DMS153 (cell line): ENCODE measurements at places on chromosomes 16 and 17.

DNA sequence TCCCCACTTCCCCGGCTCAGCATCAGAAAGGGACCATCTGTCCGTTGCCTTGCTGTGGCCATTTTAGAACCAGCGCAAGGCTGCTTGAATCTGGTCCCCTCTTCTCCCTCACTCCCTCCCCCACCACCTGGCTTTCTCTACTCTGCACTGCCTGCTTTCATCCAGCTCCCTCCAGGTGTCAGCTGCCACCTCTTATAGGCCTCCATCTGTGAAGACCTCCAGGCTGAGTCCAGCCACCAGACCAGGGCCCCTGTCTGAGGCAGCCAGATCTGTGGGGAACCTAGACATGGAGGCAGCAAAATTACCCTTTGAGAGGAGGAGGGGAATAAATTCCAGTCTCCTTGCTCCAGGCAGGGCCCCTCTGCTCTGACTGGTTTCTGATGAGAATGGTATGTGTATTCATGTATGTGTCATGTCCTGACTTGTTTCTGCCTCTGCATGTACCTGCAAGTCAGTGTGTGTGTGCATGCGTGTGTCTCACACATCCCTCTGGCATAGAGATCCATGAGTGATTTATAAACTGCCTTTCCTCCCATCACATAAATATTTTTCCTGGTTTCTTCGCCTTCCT, 21.1 kb downstream of the MINK1 start:
- peak; percentile 40 for DNase-seq

DNA sequence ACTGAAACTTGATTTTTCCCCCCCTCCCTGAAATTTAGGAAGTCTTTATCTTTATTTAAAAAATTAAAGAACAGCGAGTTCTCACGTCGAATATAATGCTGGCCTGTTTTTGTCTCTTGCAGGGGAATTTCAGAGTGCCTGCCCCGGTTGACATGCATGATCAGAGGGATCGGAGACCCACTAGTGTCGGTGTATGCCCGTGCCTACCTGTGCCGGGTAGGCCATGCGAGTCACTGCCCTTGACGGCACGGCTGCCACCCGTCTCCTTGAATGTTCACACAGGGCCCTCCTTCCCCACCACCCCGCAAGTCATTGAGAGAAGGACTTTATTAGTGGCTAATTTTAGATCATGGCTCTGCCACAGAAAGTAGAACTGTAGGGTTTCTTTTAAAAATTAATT, 54.7 kb downstream of the VPS35L start:
- no peak for DNase-seq

- no peak for DNase-seq
Observed at GRCh38 chr16:87322833-87323726, 5.9 kb upstream of the C16orf95 start.

DNA sequence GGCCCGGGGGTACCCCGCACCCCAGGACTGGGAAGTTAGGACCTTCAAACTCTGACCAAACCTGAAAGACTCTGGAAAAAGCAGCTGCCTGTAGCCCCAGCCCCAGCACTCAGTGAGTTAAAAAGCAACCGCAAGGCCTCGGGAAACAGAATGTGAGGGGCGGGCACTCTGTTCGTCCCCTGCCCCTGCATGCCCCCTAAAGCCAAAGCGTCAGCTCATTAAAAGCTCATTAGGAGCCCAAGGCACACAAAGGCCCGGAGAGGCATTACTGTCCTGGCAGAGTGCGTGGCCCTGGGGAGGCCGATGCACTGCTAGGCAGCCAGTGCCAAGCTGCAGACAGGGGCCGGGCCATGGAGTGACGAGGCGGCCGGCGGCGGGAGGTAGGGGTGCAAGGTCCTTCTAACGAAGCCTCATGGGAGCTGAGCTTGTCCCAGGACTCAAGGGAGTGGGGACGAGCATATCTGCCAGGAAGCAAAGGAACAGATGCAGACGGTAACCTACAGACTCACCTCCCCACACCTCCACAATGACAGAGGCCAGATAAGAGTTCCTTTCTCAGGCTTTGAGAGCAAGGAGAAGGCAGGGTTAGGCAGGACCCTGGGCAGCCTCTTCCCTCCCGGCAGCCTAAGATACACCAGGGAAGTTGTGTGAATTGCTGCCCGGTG, 116.8 kb downstream of the ENGASE start:
- no peak for DNase-seq

GRCh38 chr16:29857133-29857760, 5.8 kb downstream of the CDIPT start:
- DNase-seq, result no peak

DNA sequence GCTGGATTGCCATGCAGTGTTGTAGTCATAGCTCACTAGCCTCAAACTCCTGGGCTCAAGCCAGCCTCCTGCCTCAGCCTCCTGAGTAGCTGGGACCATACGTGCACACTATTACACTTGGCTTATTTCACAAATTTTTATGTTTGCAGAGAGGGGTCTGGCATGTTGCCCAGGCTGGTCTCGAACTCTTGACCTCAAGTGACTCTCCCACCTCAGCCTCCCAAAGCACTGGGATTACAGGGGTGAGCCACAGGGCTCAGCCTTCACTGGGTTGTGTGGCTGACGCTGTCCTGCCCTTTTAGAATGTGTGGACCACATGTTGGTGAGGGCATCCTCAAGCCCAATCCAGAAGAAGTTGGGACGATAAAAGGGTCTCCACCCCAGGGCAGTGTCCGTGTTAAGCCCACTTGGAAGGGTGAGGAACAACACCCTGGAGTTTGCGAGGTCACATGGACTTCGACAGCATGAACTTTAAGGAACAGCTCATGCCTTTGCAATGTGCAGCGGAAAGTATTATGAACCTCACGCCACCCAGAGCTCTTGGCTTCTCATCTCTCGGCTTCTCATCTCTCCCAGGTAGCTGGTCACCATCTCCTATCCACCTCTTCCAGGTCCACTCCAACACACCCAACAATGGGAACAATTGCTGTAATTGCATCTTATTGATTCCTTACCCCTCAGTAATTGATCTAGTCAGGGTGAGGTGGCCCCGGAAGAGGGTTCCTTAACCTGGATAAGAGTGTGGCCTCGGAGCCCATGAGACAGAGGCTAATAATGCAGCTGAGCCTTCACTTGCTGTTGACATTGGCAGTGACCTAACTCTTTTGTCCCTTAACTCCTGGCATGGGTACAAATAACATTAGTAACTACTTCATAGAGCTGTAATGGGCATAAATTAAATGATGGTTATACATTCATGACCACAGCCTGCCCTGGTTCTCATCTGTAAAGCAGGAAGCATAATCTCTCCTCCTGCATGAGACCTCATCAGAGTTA, 6.7 kb downstream of the FOXL1 start:
- DNase-seq, result peak; percentile 49

DNA sequence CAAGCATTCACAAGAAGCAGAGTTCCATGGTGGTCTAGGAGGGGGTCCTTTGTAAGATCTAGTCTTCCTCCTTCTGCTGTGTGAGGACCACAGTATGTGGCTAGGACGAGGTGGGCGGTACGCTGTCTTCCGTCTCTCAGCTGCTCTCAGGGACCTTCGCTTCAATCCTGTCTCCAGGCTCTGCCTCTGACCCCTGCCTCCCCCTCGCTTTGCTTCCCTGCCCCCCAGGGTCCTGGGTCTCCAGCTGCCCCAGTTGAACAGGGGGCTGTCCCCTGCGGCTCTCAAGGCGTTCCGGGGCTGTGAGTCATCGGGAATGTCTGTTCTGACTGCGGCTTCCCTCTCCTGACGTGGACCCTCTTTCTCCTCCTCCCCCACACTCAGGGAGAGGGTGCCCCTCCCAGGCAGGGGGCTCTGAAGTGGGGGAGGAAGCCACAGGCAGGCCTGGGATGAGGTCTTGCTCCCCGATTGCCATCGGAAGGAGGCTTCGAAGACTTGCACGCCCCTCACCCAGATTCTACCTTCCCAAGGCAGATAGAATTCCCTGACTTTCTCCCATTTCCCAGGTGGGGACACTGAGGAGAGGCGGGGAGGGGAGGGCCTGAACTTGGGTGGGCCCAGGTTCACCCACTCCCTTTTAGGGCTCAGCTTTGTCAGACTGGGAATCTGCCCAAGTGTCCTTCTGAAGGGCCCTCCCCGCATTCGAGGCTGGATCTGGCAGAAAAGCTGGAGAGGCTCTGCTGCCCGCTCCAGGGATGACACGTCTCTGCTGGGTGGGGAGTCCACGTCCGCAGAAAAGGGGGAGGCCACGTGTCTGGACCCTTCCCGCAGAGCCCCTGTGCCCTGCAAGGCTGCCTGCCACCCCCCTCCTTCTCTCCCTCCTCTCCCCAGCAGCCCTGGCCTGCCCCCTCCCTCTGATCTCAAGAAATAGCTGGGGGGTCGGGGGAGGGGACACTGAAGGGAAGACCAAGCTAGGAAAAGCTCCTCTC, 9.1 kb upstream of the COL1A1 start:
- no peak for DNase-seq

- DNase-seq, result no peak
Observed at GRCh38 chr17:42016411-42016831, 818 bp downstream of the DNAJC7 start.

DNA sequence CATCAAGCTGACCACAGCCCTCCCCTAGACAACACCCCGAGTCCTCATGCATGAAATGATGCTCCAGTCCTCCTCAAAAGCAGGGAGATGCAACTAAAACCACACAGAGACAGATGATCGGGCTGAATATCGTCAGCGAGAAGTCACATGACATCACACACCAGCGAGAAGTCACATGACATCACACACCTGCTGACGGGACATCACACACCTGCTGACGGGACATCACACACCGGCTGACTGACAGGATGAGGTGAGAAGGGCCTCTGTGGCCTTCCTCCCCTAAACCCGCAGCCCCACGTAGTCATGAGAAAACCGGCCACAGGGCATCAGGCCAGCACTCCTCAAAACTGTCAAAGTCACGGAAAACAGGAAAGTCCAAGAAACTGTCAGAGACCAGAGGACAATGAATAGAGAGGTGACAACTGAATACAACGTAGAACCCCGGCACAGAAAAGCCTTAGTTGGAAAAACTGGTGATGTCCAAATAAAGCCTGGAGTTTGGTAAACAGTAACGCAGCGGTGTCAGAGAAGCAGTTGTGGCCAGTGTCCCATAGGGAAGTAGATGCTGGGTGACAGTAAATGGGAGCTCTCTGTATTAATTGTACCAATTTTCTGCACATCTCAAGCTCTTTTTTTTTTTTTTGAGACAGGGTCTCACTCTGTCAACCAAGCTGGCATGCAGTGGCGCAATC, 14.3 kb downstream of the LITAF start:
- DNase-seq, result no peak

- DNase-seq, result no peak
Observed at GRCh38 chr16:87216148-87216840, 100.9 kb downstream of the C16orf95 start.

GRCh38 chr17:63039342-63039741, 73.3 kb downstream of the TANC2 start:
- peak; percentile 32 for DNase-seq

- no peak for DNase-seq
Observed at GRCh38 chr17:74185571-74186185, 17.8 kb upstream of the RPL38 start.

- DNase-seq, result no peak
Observed at GRCh38 chr17:36657390-36657762, 56.0 kb downstream of the MRM1 start.

- DNase-seq, result no peak
Observed at GRCh38 chr16:80691111-80691741, 113.2 kb downstream of the CDYL2 start.

GRCh38 chr16:66612422-66612821, 7.9 kb downstream of the CMTM3 start:
- DNase-seq, result no peak

GRCh38 chr16:87947356-87948118, 3.7 kb upstream of the BANP start:
- peak; percentile 32 for DNase-seq

GRCh38 chr17:30840771-30841170, 9.0 kb downstream of the ATAD5 start:
- no peak for DNase-seq

GRCh38 chr16:88940862-88941817, 35.9 kb downstream of the CBFA2T3 start:
- DNase-seq, result no peak

GRCh38 chr16:60200161-60200560, 1466.0 kb upstream of the GOT2 start:
- no peak for DNase-seq

- DNase-seq, result no peak
Observed at GRCh38 chr17:50064253-50065001, 8.5 kb downstream of the ITGA3 start.

- no peak for DNase-seq
Observed at GRCh38 chr16:11094075-11094856, 149.9 kb downstream of the CLEC16A start.

DNA sequence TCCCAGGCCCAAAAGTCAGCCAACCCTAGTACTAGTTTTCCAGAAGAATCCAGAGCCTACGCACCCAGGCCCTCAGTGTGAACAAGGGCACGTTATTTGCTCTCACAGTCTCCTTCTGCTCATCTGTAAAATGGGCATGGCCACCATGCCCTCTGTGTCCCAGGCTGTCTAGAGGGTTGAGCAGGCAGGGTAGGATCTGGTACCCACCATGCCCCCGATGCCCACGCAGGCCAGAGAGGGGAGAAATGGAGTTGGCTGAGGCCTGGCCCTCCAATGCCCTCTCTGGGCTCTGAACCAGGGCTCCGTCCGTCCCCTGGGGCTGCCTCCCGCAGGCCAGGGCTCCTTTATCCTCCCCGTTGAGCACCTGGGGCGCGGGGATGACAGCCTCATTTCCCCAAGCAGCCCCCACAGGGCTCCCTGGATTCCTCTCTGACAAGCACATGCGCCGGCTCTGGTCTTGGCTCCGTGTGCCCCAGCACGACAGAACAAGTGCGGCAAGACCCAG, 9.1 kb upstream of the BAHCC1 start:
- DNase-seq, result no peak

GRCh38 chr16:20916942-20917341, 16.4 kb downstream of the LYRM1 start:
- no peak for DNase-seq

DNA sequence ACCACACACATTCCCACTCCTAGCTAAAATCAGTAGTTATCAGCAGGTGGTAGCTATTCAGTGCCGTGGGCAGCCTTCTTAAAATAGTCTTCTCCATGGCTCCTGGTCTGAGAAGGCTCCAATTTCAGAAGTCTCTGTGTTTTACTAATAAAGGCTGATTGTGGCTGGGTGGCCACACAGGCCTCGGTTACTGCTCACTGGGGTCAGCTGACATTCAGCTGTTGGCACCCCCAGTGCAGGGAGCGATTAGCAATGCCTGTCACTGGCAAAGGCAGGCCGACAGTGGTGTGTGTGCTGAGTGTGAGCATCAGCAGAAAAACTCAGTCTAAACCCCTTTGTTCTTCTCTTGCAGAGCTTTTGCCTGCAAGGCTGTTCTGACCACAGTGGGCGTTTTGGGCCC, 16.6 kb upstream of the DBNDD1 start:
- no peak for DNase-seq

DNA sequence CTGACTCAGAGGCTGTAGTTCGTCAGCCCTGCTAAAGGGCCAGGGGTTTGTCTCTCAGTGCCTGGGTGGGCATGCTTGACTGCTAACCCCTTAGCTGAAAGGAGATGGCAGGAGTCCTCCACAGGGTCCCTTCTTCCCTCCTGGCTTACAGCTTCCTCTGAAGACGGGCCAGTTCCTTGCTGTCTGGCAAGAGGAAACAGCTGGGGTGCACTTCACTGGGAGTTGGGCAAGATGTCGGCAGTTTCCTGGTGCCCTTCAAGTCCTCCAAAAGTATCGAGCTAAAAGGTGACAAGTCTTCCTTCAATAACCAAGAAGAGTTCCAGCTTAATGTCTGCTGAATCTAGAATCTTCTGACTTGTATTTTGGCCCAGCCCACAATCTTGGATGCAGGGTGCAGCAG, 23.4 kb downstream of the NUP85 start:
- no peak for DNase-seq

GRCh38 chr16:50244504-50245416, 21.6 kb upstream of the ADCY7 start:
- no peak for DNase-seq
